ENCODE measurements at places on chromosomes 4 and X.

DNA sequence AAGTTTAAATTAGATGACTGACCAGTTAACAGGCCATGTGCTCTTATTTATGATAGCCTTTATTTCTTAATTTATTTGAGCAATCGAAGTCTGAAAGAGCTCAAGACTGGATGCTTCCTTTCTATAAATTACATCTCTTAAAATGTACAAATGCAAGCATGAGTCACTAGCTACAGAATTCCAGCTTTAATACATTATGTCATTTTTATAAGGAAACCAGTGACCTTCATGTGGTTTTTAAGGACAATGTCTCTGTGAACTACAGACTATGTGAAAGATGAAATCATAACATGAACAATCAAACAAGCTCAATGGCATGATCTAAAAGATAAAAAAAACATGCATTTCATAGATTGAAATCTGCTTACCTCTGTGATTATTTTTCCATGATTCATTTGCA lies 15.4 kb downstream of the HTR2C start:
- DNase-seq, result no peak

- no peak for DNase-seq
Observed at GRCh38 chr4:74537459-74537858, 92.5 kb downstream of the AREG start.

DNA sequence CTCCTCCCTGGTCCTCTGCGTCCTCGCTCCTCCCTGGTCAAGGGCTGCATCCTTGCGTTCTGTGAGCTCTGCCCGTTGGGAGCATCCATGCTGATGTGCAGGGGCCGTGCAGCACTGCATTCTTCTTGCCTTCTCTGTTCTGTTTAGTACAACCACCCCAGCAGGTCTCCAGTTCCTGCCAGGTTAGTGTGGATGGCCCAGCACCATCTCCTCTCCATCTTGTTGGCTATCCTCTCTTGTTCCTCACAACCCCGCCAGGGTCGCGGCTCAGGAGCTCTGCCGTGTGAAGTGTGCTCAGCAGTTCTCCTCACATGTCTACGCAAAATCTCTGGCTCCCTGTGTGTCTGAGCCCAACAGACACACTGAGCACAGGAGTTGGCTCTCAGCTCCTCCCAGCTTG lies 10.4 kb upstream of the MAEA start:
- DNase-seq, result no peak

DNA sequence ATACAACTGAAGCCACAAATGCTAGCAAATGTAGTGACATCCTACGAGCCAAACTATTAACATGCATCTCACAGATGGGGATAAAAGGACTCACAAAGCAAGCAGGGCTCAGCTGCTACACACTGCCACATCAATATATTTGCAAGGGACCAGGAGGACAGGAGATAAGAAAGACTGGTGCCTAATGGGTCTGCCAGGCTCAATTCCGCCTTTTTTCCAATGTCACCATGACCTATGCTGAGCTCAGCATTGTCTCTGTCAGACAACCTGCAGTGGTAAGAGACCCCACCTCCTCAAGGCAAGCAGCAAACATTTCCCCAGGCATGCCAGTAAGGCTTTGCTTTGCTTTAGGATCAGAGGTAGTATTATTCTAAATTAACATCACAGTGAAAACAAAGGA lies 435 bp downstream of the DCX start:
- no peak for DNase-seq

DNA sequence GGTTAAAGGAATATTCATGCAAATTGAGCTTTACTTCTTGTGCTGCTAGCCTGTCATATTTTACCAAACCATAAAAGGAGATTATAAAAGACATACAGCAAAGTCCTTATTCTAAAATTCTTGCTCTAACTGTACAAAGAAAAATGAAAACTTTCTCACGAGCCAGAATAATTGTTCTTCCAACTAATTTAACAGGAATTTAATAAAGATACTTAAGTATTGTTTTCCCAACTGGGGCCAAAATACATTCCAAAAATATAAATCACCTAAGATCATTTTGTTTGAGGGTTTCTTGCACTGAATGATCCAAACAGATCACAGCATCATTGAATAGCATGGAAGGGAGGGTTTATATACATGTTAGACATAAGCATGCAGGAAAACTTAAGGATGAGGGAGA lies 127.1 kb upstream of the PCDH18 start:
- DNase-seq, result no peak

DNA sequence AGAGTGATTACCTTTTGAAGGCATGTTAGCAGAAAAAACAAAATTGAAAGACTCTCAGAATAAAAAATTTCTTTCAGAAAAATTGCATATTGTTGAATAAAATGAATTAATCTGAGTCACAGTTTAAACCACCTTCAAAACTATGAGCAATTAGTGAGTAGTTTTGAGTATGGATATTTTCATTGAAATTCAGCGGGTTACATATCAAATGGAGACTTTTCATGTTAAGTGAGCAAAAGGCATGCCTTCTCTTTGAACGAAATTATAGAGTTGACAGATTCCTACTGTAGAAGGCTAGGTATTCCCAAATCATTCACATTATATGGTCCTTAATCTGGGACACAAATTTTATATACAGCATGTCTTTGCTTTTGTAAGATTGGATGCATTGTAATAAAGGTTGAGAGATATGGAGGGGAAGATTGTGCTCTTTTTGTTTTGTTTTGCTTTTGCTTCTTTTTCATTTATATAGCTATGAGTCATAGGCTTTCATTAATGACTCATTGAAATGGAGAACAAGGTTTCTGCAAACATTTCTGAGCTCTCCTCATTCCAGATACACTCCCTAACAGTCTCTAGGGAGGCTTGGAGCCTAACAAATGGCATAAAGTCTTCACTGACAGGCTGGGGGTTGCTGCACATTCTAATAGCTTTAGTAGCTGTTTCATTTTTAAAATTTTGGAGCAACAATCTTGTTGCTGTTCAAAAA lies 21.6 kb downstream of the PCDH18 start:
- no peak for DNase-seq

GRCh38 chr4:168633064-168633463 lies 136.2 kb downstream of the PALLD start:
- DNase-seq, result no peak

DNA sequence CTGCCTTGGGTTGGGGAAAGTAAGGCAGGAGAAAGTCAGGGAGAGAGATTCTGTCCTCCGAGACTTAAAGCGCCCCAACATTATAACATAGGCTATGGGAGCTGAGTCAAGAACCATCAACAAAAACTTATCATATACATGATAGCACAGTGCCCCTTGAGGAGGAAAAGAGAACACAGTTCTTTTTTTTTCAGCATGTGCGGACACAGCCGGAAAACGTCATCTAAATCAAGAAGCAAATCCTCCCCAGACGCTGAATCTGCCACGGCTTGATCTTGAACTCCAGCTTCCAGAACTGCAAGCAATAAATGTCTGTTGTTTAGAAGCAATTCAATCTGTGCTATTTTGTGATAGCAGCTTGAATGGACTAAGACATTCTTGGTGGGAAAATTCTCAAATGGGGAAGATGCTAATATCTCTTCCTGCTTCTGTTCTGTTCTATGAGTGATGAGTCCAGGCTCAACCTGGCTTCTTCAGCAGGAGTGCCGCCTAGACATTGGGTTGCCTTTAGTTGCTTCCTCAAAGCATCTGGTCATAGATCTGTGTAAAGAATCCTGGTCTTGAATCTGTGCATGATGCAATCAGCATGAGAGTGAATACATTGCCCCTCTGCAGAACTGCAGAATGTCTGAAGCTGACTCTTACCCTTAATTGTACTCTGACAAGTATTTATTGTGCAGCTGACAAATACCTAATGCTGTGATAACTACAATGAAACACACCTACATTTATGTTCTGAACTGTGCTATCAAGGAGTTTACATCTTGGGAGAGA lies 549.8 kb upstream of the PRKX start:
- no peak for DNase-seq

GRCh38 chr4:15455290-15455689 lies 14.4 kb upstream of the CC2D2A start:
- DNase-seq, result no peak

DNA sequence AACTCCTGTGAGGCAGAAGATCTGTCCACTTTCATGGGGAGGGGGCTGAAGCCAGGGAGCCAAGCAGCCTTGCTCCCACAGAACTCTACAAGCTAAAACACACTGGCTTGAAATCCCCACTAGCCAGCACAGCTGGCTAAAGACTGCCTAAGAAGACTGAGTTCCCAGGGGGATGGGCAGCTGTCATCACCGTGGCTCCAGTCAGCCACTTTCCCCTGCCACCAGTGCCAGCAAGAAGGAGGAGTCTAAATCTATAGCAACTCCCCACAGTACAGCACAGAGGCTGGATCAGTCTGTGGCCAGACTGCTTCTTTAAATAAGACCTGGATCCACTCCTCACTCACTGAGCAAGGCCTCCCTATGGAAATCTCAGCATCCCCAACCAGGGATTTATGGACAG lies 308.6 kb downstream of the FAM47B start:
- DNase-seq, result no peak

DNA sequence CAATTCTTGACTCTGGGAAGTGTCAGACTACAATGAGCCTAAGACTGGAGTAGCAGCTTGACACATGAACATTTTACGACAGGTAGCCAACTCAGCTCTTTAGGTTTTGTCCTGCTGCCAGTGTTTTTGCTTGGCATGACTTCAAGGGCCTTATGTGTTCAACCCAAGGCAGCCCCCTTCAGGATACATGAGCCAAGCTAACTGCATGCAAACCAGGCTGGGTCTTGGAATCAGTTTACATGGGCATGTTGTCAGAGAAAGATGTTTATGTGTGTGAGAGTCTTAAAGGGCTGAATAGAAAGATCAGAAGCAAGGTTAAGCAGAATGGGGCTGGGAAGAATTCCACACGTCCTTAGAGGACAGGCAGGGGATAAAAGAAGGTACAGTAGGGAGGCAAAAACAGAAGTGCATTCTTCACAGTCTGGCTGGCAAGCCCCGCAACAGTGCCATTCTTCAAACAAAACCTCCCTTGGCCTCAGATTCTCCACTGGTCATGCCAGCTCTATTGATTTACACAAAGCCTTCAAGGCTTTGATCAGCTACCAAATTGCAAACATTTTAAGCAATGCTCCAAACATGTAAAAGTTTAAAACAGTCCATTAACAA lies 97.3 kb downstream of the NKX6-1 start:
- no peak for DNase-seq

- DNase-seq, result no peak
Observed at GRCh38 chrX:42385730-42386129, 392.2 kb downstream of the PPP1R2C start.

DNA sequence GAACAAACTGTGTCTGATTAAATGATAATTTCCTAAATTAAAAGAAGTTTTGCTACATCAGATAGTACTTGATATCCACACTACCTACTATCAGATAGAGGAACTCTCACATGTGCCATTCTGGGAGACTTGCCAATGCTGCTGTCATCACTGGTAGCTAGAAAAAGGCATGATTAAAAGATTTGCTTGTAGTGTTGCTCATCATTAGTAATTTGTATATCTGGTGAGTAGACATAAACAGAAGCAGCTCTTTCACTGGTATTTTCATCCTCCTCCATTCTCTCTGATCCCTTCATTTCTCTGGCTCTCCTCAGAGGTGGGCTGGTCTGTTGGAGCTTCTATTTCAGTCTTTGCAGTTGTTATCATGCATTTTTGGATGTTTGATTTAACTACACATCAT lies 56.0 kb downstream of the SPRY1 start:
- no peak for DNase-seq

GRCh38 chrX:82320569-82320968 lies 1118.7 kb downstream of the SH3BGRL start:
- no peak for DNase-seq

- no peak for DNase-seq
Observed at GRCh38 chr4:159150396-159150795, 47.5 kb downstream of the RAPGEF2 start.

DNA sequence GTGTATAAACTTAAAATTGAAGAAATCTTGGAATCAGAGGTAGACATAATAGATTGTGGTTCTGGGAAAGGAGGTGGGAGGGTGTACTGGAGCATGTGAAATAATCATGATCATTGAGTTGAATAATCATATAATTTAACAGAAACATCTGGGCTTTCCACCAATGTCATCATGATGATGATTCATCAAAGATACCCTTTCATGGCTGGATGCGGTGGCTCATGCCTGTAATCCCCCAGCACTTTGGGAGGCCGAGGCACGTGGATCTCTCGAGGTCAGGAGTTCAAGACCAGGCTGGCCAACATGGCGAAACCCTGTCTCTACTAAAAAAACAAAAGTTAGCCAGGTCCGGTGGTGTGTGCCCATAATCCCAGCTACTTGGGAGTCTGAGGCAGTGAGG lies 6.7 kb upstream of the RUFY3 start:
- DNase-seq, result no peak

GRCh38 chrX:152165033-152165743 lies 26.8 kb upstream of the MAGEA10 start:
- no peak for DNase-seq

- DNase-seq, result no peak
Observed at GRCh38 chr4:82954212-82954611, 53.7 kb downstream of the THAP9 start.

GRCh38 chr4:161364681-161365080 lies 799.1 kb downstream of the FSTL5 start:
- no peak for DNase-seq

DNA sequence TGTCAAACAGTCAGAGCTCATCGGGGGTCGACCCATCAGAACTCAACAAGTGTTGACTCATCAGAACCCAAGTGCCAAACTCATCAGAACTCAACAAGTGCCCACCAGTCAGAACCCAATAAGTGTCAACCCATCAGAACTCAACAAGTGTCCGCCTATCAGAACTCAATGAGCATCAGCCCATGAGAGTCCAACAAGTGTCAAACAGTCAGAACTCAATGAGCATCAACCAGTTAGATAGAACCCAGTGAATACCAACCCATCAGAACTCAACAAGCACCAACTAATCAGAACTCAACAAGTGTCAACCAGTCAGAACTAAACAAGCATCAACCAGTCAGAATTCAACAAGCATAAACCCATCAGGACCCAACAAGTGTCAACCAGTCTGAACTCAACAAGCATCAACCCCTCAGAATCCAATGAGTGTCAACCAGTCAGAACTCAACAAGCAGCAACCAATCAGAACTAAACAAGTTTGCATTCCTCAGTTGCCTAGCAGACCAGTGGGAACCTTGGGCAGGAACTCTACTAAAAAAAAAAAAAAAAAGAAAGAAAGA lies 115.3 kb downstream of the PRKX start:
- no peak for DNase-seq

GRCh38 chr4:10620935-10621488 lies 63.6 kb downstream of the CLNK start:
- DNase-seq, result no peak

DNA sequence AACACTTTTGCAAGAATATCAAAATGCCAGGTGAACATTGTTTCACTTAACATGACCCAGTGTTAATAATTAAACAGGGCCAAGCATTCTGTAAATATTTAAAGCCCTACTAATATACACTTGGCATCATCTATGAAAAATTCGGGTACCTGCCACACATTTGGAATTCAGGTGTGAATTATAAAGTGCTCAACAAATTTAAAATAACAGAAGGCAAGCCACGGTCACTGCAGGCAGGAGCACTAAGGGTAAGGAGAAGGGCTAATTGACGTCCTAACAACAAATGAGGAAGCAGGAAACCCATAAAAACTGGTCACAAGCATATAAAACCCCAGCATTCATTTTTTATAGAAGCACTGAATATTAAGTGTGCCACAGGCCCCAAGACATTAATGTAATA lies 43.8 kb upstream of the CPEB2 start:
- no peak for DNase-seq

- no peak for DNase-seq
Observed at GRCh38 chr4:86403575-86403974, 43.7 kb upstream of the MAPK10 start.

Measured in stimulated activated naive CD4-positive, alpha-beta T cell treated with Interleukin-2 at 50 U/mL for 16 hours (primary cell).